NCI-H1436 treated with DMSO at 0.1 percent for 48 hours (cell line): ENCODE measurements at places on chromosomes 1 and 21.

GRCh38 chr1:214857716-214858115 lies 224.8 kb upstream of the KCNK2 start:
- DNase-seq = no peak

DNA sequence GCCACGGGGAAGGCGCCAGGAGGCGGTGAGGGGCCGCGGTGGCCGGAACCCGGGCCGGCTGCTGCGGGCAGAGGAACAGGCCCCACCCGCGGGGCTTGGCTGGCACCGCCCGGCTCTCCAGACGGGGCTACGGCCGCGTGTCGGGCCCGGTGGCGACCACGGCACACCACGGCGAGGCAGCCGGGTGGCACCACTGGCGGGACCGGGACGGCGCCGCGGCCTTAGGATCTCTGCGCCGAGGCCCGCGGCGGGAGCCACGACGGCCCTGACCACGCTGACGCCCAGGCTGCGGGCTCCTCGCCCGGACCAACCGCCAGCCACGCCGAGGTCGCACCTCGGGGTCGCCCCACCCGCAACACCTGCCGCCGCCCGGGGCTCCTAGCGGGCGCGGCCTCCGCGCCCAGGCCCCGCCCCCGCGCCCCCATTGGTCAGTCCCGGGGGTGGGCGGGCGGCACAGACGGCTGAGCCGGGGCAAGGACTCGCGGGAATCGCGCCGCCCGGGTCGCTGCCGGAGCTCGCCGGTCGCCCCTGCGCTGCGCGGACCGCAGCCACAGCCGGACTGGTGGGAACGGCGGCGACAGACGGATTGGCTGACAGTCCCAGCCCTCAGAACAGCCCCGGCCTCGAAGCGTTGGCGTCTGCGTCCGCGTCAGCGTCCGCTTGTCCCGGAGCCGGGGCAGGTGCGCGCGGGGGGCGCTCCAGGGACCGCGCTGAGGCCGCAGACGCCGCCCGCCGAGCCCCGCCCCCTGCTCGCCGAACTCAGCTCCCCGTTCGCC lies at the start of gene BMP8A:
Gene BMP8A (plus strand): TSS at position 491 of the 776 bp plus-strand sequence. CDS start 356 bp downstream, outside the sequence.
- no peak for DNase-seq

DNA sequence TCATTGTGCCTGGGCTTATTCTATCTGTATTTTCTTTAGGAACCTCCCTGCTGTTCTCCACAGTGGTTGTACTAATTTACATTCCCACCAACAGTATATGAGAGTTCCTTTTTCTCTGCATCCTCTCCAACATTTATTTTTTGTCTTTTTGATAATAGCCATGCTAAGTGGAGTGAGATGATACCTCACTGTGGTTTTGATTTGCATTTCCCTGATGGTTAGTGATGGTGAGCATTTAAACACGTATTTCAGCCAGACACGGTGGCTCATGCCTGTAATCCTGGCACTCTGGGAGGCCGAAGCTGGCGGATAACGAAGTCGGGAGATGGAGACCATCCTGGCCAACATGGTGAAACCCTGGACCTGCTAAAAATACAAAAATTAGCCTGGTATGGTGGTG lies 57.9 kb downstream of the SLAMF6 start:
- no peak for DNase-seq

GRCh38 chr1:109350655-109351054 lies 43.8 kb upstream of the MYBPHL start:
- DNase-seq = no peak

DNA sequence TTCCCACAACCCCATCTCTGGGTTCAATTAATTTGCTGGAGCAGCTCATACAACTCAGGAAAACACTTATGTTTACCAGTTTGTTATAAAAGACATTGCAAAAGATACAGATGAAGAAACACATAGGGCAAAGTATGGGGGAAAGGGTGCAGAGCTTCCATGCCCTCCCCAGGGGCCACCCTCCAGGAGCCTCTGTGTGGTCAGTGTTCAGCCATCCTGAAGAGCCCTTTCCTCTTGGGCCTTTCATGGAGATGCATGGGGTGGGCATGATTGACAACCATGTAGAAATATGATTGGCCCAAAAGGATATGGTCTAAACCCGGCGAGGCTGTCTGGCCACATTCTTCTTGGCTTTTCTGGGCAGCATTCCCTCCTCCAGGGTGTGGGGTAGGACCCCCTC lies 56.8 kb upstream of the PDE9A start:
- no peak for DNase-seq

- DNase-seq = peak; percentile 22
These were observed 2.2 kb downstream of the CACNA1E start for GRCh38 chr1:181485287-181486097.

DNA sequence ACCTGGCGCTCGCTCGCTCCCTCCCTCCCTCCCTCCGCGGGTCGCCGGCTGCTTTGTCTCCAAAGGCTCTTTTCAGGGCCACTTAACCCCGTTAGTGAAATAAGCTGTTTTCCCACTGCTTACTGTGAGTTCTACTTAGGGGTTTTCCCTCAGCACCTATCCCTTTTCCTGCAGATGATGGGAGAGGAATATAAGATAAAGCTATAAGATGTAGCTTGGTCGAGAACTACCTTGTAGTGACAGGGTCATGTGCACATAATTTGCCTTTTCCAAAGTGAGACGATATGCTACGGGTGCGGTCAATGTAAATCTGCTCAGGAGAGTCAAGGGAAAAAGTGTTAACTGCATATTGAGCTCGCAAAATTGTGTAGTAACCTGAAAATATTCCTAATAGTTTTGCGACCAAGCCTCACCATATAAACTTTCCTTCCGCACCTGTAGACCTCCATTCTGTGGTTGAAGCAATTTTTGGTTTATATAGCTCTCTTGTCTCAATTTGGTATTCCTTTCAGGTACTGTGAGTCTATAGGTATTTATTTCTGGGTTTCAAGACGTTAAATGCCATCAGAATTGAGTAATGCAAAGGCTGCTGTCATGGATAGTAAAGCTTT lies 55.8 kb upstream of the BOLA1 start:
- no peak for DNase-seq

GRCh38 chr1:228507961-228508652 lies 20.9 kb downstream of the RNF187 start:
- DNase-seq = no peak

DNA sequence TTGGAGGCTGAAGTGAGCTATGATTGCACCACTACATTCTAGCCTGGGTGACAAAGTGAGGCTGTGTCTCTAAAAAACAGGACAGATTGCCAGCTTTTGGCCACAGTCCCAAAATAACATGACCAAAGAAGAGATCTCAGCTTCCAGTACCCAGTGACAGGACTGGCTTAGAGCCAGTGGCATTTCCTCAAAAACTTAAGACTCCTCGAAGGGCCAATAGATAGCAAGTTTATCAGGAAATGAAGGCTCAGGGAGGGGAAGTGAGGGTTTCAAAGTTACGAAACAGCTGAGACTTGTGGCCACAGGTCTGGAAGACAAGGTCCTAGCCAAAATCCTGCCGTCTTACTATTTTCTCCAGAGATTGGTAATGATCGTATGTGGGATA lies 6.3 kb upstream of the TMEM39B start:
- no peak for DNase-seq

- DNase-seq = no peak
These were observed 138.4 kb downstream of the GLIS1 start for GRCh38 chr1:53600561-53600960.

DNA sequence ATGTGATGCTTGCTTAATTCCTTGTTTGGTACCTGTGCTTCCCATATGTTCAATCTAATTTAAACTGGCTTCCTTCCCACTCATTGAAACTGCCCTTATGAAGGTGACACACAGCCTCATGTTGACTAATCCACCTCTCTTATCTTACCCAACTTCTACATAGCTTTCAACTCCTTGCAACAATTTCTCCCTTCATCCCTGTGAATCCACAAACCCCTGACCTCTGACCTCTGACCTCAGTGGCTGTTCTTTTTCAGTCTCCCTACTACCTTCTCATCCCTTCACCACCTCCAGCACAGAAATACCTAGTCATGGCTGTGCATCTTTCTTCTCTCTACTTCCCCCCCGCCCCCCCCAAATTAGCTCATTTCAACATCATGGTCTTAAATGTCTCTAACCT lies 144.5 kb downstream of the TTLL7 start:
- no peak for DNase-seq

GRCh38 chr1:110074166-110074565 lies 3.7 kb upstream of the ALX3 start:
- no peak for DNase-seq

DNA sequence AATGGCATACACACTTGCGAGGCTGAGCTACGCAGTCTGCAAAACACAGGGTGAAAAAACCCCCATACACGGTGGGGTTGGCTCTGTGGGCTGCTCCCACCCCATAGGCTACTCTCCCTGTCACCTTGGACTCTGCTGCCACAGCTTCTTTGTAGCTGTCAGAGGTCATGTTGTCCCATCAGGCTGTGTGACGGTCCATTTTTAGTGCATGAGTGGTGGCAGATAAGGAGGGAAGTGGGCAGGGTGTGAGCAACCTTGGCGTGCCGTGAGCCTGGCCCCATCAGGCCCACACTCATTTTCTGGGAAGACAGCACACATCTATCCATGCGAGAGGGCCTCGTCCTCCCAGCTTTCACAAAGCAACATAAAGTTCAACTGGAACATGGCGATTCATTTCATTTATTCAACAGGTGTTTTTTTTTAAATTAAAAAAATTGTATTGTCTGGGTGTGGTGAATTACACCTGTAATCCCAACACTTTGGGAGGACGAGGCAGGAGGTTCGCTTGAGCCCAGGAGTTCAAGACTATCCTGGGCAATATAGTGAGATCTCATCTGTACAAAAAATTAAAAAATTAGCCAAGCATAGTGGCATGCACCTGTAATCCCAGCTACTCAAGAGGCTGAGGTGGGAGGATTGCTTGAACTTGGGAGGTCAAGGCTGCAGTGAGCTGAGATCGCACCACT lies 9.5 kb downstream of the GPR137B start:
- no peak for DNase-seq
